Central memory CD4-positive, alpha-beta T cell (primary cell): ENCODE measurements at places on chromosomes 2 and 18.

- DNase-seq = no peak
These were observed 33.5 kb upstream of the CCDC93 start for GRCh38 chr2:118047380-118047826.

- no peak for DNase-seq
These were observed 71.7 kb downstream of the HS1BP3 start for GRCh38 chr2:20578895-20579825.

DNA sequence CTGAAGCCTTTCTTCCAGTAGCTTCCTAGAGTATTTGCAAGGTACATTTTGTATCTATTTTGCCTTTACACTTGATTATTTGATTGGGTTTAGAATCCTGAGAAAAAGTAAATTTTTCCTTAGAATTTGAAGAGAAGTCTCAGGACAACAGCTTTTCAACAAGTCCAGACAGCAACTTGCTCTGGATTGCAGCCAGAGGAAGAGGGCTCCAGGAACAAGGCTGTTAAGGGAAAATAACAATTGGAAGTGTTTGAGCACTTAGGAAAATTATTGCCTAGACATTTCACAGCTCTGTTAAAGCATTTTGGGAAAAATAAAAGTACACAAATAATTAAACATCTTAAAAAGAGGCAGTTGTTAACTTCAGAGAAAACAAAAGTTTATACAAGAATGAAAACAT is 58.3 kb upstream of the RAPGEF4 start:
- no peak for DNase-seq

GRCh38 chr2:230814616-230815015 is 50.1 kb upstream of the ITM2C start:
- DNase-seq = no peak

- no peak for DNase-seq
These were observed 23.7 kb upstream of the NRP2 start for GRCh38 chr2:205658572-205658971.

DNA sequence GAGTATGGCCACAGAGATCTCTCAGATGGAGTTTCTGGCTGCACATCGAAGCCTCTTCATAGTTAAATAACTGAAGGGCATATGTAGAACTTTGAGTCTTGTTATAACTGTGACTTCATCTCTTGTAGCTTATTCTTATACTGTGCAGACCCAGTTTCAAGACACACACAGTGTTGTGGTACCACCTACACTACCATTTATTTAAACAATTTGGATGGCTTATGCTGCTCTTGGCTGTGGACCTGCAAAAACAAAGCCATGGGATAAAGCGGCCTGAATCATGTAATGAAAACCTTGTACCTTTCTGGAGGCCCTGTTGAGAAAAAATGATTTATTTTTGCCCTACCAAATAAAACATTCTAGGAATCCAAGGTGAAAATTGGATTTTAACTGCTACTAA is 262.8 kb upstream of the RASGRP3 start:
- DNase-seq = no peak

- peak; percentile 28 for DNase-seq
These were observed 77.7 kb upstream of the SMAD2 start for GRCh38 chr18:48007955-48008701.

GRCh38 chr2:134023854-134024253 is 230.0 kb upstream of the MGAT5 start:
- no peak for DNase-seq

- no peak for DNase-seq
These were observed 11.2 kb downstream of the NABP1 start for GRCh38 chr2:191688934-191689695.

DNA sequence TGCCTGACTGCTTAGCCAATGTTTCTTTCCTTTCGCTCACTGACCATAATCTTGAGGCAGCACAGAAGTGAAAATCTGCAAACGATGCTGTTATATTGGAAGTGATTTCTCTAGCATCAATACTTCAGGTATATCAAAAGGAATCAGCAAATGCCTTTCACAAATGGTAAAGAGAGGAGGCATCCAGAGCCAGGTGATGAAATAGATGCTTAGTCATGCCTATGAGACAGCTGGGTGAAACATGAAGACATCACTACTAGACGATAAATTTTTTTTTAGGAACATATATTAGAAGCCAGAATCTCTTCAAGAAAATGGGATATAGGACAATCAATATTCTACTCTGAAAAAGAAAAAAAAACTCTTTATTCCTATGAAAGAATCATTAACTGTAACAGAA is 249.2 kb upstream of the SLC39A10 start:
- DNase-seq = no peak

GRCh38 chr2:86471637-86472036 is 30.5 kb downstream of the KDM3A start:
- DNase-seq = no peak

DNA sequence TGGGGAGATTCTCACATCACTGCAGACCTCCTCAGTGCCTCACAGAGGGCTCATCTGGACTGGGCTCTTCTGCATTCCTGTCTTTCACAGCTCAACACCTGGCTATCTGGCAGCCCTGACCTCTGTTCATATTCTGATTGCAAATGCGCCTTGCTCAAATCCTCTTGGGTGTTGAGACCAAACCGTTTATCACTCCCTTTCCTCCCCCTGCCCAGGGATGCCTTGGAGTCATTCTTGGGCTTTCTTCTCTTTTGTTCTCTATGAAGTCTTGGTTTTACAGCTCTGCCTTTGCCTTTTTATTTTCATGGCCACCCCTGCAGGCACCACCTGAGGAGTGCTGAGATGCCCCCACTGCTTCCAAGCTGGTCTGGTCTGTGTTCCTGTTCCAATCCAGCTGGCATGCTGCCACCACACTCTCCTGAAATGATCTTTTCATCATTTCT is 26.3 kb downstream of the TUBB6 start:
- DNase-seq = no peak

- no peak for DNase-seq
These were observed 45.6 kb downstream of the CEP192 start for GRCh38 chr18:13036622-13037320.

- DNase-seq = no peak
These were observed 276.5 kb downstream of the NBAS start for GRCh38 chr2:15284614-15285013.

- DNase-seq = no peak
These were observed 24.3 kb downstream of the CRIM1 start for GRCh38 chr2:36379710-36380448.

- no peak for DNase-seq
These were observed 354.7 kb downstream of the PARD3B start for GRCh38 chr2:204899983-204900382.

GRCh38 chr2:23713351-23713750 is 213.6 kb downstream of the ATAD2B start:
- DNase-seq = no peak

GRCh38 chr2:74379851-74380789 is at the start of gene DCTN1:
TSS of gene DCTN1 (minus strand) at chr2:74380311. CDS start at chr2:74380037, 274 bp downstream.
- DNase-seq = no peak

DNA sequence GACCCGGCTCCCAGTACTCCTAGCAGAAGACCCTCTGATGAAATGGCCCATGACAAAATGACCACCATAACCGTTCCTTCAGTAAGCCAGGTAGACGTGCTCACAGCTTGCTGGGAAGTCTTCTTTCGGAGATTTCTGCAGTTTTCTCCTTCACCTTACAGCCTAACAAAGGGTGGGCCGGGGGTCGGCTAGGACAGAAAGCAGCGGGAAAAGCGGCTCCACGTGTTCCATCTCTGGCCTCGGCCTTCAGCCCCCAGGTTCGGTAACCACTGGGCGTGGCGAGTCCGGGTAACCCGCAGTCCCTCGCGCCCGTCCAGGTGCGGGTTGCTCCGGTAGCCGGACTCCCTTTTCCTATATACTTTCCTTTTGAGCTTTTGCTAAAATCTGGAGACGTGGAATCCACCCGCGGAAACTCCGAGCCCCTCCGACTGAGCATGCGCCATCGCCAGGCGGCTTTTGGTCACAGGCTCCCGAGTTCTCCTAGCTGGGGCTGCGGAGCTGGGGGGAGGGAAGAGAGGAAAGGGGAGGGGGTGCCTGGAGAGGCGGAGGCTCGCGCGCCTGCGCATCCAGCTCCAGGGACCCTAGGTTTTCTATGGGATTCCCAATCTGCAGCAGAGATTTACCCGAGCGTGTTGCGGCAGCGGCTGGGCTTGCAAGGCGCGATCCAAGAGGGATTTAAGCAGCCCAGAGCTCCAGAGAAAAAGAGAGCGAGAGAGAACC is at the start of gene VSNL1:
TSS of gene VSNL1 (plus strand) at position 604 of the 720 bp plus-strand sequence. CDS start 51,379 bp downstream, outside the sequence.
- no peak for DNase-seq

DNA sequence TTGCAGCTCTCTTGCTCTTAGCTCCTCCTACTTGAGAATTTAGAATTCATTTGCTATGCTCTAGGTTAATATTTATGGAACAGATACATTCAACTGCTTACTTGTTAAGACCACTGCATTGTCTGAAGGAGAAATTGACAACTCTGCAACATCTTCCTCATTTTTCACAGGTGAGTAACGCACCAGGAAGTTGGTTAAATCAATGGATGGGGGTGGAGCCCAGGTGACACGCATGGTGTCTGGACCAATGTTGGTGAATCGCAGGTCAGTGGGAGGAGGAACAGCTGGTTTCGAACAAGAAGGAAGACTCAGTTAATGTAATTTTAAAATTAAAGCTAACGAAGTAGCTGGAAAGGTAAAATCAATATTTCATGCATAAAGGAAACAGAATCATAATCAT is 44.3 kb downstream of the FN1 start:
- no peak for DNase-seq

DNA sequence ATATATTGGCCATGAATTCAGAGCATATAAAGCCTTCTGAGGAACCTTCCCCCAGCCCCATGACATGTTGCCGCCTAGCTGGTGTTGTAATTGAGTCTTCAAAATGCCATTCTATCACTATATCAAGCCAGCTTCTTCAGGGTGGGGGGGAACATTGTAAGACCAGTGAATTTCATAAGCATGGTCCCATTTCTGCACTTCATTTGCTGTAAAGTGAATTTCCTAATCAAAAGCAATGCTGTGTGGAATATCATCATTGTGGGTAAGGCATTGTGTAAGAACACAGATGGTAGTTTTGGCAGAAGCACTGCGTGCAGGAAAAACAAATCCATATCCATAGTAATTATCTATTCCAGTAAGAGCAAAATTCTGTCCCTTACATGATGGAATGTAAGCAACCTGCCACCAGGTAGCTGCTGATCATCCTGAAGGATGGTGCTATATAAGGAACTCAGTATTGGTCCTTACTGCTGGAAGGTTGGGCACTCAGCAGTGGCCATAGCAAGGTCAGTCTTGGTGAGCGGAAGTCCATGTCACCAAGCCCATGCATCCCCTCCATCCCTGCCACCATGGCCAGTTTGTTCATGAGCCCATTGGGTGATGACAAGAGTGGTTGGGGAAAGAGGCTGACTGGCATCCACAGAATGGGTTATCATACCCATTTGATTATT is 159.4 kb downstream of the COPS8 start:
- no peak for DNase-seq
